Stimulated activated CD4-positive, alpha-beta T cell treated with anti-CD3 and anti-CD28 coated beads, Interleukin-2, amount 100 ng/mL, for 48 hours (primary cell): ENCODE measurements at places on chromosomes 2 and 18.

DNA sequence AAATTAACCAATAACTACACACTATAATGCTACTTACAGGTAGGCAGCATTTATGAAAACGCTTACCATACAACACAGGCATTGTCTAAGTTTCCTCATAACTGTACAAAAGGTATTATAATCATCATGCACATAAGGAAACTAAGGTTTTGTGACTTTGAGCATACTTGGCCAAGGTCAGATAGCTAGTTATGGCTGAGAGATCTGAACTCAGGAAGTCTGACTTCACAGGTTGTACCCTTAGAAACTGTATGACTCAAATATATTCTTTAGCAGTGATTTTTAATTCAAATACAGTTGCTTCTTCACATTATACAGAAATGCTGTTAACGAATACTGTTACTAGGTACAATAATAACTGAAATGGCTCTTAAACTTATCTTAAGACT lies 89.3 kb downstream of the TRIP12 start:
- DNase-seq: no peak

- DNase-seq: no peak
Observed at GRCh38 chr2:46801731-46802664, 113.6 kb downstream of the MCFD2 start.

GRCh38 chr2:230738924-230739323 lies 26.3 kb downstream of the CAB39 start:
- DNase-seq: no peak

GRCh38 chr2:113851640-113852039 lies 38.2 kb upstream of the ACTR3 start:
- DNase-seq: no peak

DNA sequence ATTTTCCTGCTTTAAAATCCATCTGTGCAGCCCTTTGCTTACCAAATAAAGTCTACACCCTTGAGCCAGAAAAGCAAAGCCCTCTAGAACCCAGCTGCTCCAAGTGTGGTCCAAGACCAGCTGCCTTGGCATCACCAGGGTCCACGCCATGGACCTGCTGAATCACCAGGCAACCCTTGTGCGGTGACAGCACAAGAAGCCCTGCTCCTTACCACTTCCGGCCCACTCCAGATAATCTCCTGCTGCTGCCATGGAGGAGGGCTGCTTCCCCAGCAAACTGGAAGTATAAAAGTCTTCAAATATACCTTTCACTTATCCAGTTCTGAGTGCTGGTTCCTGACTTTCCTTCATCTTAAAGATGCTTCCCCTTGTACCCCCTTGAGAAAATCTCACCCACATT lies 106.0 kb upstream of the PKDCC start:
- DNase-seq: no peak

DNA sequence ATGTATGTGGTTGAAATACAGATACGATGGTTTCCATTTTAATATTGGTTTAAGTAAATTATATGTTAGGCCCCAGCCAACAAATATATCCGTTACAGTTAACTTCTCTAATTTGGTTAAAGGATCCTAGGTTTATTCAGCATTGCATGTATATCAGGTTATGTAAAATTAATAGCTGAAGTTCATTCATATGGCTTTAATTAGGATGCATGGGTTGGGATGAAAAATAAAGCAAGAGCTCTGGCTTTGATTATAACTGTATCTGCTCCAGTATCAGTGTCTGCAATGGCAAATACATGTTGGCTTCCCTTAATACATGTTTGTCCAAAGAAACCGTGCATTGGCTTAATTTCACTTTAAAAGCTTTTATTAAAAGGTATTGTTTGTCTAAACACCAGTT lies 435.7 kb upstream of the SETBP1 start:
- DNase-seq: no peak

GRCh38 chr2:112712903-112713584 lies 7.8 kb upstream of the NT5DC4 start:
- DNase-seq: peak; percentile 60

- DNase-seq: no peak
Observed at GRCh38 chr2:161613161-161613560, 11.1 kb upstream of the SLC4A10 start.

GRCh38 chr2:40400336-40400953 lies 51.4 kb downstream of the SLC8A1 start:
- DNase-seq: no peak

- no peak for DNase-seq
Observed at GRCh38 chr2:40957508-40957907, 505.6 kb upstream of the SLC8A1 start.

DNA sequence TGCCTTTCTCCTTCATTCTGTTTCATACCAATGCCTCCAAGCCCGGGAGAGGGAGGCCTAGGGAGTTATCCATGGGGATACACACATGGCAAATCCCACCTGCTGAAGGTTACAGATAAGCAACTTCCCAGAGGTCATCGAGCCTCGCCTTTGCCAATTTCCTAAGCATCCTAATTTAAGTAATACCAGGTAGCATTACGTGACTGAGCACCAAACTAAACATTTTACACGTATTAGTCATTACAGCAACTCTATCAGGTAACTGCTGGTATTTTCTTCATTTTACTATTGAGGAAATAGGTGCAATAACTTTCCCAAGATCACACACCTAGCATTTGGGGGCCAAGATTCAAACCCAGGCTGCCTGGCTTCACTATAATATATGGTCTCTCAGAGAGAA lies 30.1 kb upstream of the BZW1 start:
- no peak for DNase-seq

- DNase-seq: no peak
Observed at GRCh38 chr2:101753720-101754490, 56.4 kb downstream of the MAP4K4 start.

- DNase-seq: no peak
Observed at GRCh38 chr2:83899271-83899670, 559.8 kb downstream of the SUCLG1 start.

DNA sequence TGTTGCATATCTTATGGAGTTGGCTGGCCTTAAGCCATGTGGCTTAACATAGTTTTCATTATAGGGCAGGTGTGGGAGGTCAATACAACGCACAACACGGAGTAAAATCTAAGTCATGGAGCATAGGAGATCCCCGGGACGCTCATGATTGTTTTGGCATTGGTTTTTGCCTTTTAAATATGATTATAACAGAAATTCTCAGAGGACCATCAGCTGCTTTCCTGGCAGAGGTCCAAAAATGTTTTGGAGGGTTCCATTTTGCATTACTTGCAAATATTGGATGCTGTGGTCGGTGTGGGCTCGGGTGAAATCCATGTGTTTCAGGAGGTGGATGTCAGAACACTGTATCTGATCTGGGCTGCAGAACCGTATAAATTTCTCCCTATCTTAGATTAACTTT lies 3.4 kb downstream of the NCOA1 start:
- no peak for DNase-seq

DNA sequence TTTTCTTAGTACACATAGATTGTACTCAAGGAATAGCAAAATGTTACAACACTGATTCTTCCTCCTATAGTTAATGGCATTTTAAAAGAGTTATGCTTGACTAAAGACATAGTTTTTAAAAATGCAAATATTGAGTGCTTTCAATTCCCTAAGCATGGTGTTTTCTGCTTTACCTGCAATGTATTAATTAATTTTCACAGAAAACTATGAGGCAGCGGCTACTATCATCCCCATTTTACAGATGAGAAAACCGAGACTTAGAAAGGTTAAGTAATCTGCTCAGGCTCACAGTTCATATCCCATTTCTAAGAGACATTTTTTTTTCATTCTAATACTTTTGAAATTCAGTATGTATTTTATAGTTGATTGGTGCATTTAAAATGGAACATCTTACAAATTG lies 38.0 kb downstream of the BMP10 start:
- DNase-seq: no peak

DNA sequence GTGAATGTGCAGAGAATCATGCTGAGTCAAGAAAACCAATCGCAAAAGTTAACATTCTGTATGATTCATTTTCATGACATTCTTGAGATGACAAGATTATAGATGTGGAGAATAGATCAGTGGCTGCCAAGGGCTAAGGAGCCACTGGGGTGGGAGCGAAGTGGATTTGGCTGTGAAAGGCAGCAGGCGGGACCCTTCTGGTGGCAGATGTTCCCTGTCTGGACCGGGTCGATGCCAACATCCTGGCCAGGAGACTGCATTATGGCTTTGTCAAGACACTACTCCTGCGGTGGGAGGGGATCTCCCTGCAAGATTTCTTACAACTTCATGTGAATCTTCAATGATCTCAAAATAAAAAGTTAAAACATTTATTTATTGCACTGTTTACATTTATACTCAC lies 427.9 kb downstream of the GALR1 start:
- DNase-seq: no peak

DNA sequence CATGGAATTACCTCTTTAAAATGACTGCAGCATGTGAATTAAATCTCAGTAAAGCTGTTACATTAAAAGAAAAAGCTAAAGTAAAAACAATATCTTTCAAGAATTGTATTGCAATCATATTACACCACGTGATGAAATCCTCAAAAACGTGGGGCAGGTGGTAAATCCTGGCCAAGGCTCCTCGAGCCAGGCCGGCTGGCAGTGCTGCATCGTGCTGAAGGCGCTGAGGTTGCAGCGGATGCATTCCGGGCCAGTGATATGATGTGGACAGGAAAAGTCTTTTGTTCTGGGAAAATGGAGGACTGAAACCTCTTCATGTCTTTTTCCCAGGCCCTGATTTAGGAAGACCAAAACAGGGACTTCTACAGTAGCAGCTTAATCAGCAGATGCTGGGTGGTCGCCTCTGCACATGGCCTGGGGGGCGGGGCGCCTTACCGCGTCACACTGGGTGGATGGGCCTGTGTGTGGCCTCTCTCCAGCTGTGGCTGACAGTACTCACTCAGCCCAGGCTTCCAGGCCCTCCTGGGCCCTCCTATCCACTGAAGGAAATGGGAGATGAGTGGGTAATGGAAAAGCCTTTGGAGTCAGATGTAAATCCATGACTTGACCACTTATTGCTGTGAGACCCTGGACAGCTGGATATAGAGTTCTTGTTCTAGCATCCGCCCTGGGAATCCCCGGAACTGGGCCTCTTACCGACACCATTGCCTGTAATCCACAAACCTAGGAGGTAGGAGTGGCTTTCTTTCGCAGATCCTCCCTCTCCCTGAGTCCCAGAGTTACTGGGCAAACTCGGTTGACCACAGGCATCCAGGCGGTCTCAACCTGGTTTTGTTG lies 45.1 kb downstream of the PROC start:
- DNase-seq: no peak
